ENCODE measurements at places on chromosomes 11 and 22.

GRCh38 chr11:57429946-57430345 is 3.0 kb upstream of the SLC43A3 start:
- DNase-seq = no peak

- DNase-seq = no peak
Measured at GRCh38 chr11:46130286-46130940, 9.2 kb upstream of the PHF21A start.

DNA sequence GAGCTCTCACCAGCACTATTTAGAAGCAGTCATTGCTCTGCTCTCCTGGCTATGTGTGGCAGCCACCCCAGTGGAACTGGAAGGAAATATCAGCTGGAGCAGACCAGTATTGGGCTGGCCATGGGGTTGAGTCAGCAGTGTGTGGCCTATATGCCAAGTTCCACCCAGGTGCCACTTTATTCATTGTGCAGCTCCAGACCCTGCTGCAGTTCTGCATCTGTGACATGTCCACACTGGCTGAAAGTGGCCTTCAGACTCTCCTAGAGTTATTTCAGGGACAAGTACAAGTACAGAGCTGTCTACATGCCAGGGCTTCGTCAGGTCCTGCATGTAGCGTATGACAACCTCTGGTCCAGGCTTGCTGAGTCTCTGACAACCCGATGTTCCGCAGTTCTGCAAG is 55.2 kb downstream of the CABIN1 start:
- DNase-seq = no peak

DNA sequence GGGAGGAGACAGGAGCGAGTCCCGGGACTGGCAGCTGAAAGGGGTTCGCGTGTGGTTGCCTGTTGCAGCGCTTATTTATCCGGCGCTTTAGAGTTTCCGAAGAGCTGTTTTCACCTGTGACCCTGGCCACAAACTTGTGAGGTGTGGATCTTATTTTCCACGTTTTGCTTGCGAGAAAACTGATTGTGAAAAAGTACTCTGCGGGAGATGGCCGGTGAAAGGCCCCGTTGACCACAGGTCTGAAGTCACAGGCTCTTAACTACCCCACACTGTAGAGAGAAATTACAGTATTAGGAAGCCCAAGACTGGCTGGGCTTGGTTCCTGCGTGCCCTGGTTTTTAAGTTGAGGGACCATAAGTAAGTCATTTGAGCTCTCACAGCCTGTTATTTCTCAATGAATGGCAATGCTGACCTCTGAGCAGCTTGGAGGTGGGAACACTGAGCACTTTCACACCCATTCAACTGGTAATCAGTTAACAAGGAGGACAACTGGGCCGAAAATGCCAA is 379 bp upstream of the RAB38 start:
- DNase-seq = no peak

DNA sequence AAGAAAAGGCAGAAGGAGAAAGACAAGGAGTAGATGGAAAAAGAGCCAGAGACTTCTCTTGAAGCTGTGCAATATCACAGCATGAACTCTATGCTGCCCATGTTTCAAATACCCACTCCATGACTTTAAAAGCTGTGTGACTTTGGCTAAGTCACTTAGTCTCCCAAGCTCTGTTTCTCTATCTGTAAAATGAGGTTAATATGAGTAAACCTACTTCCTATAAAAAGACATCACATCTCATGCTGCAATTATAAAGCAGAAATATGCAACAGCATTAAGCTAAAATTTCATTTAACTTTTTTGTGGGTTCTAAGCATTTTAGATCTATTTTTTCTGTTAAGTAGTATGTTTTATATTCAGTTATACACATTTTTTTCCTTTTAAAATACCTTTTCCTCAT is 11.6 kb downstream of the DGCR2 start:
- no peak for DNase-seq

GRCh38 chr22:49948958-49949913 is 11.3 kb upstream of the PIM3 start:
- DNase-seq = no peak

- no peak for DNase-seq
Measured at GRCh38 chr22:45771711-45772110, 100.1 kb downstream of the ATXN10 start.

DNA sequence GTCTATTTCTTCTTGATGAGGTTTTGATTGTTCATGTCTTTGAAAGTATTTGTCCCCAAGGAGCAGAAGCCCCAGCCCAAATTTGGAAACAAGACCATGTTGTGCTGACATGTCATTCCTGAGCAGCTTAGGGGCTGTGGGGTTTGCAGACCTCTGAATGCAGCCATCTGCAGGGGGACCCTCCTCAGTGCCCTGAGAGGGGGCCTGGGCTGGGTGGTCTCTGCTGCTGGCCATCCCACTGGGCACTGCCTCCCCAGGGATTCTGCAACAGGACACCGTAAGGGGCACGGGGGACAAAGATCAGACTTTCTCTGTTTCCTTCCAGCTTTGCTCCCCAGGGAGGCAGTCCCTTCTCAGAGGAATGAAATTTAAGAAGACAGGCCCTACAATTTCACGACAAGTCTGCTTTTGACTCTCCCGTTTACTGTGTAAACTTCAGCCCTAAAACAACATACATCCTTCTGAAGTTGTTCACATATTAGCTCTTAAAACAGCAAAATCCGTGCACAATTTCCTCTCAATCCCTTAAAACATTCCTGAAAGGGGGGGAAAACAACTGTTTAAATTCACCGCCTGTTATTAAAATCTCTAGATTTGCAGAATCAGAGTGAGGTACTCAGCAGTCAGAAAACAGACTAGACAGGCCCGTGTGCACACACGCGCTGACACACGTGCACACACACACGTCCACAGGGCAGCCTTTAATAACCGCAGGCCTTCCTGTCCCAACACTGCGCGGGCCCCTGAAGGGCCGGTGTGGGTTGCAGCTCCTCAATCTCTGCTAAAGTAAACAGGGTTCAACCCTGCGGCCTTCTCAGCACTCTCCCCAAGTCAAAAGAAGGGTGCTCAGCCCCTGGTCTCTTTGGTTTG is 109.8 kb downstream of the KCNQ1 start:
- DNase-seq = no peak

- DNase-seq = no peak
Measured at GRCh38 chr11:96256215-96257011, 86.6 kb downstream of the MAML2 start.

All from stimulated activated CD4-positive, alpha-beta T cell treated with anti-CD3 and anti-CD28 coated beads, Interleukin-15, amount 100 ng/mL, for 24 hours (primary cell).